ENCODE measurements at places on chromosomes 12 and 14. TPM values are rescaled to one million over a fixed set of nuclear protein-coding genes. Genes with fewer than 3 reads are reported as not detected.

Gene OR6C3
- total RNA-seq: not detected

Gene ASB2
- total RNA-seq: 20.7 TPM

DNA sequence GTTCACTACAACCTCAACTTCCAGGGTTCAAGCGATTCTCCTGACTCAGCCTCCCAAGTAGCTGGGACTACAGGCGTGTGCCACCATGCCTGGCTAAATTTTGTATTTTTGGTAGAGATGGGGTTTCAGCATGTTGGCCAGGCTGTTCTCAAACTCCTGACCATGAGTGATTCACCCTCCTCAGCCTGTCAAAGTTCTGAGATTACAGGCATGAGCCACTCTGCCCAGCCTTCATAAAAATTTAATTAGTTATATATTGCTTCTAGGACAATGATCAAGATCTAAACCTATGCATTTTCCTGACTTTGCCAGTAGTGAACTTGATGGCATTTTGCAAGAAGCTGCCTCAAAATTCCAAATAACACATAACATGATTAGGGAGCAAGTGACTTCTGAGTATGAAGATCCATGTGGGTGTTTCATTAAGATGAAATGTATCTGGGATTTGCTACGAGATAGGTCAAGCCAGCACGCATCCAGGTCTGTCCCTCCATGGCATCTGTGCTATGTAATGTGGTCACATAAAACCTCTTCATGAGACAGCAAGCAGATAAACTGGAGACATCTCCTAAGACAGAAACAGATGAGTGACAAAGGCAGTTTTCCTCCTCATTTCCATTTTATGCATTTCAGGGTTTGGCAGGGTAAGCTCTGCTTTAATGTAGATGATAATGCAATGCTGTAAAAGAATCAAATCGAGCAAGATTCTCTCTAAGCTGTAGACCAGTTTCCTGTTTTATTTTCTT, 319.4 kb upstream of the ATP2B1 start:
- no peaks in the 10 kb centered on the region for H3K36me3 ChIP-seq
- H3K4me3 ChIP-seq: no peak overlapping the region
- H3K27ac ChIP-seq: no peak overlapping the region

DNA sequence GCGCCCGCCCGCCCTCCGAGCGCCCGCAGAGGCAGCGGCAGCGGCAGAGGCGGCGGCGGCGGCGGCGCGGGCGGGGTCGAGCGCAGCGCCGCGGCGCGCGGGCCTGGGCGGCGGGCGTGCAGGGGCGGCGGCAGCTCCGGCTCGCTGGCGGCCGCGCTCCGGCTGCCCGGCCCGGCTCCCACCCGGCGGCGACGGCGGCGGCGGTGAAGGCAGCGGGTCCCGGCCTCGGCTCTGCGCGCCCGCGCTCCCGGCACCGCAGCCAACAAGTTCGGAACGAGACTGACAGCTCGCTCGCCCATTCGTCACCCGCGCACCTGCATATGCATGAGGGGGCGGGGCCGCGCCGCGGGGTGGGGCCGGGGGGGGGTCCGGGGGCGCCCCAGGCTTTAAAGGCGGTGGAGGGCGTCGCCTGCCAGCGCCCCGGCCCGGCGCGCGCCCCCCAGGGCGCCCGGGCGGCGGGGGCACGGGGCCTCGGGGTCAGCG, at the start of gene JAG2:
Gene JAG2, minus strand, starts transcription at position 281 of the 483 bp plus-strand sequence. CDS start 356 bp downstream, outside the sequence.
- peak within 1 kb of the TSS; percentile 65 for H3K4me3 ChIP-seq
- peaks cover 15% of the 10 kb centered on the region for H3K27me3 ChIP-seq
- H3K4me1 ChIP-seq: peaks cover 19% of the 10 kb centered on the region
- no peaks in the 10 kb centered on the region for H3K36me3 ChIP-seq
- peak; percentile 57 for DNase-seq

DNA sequence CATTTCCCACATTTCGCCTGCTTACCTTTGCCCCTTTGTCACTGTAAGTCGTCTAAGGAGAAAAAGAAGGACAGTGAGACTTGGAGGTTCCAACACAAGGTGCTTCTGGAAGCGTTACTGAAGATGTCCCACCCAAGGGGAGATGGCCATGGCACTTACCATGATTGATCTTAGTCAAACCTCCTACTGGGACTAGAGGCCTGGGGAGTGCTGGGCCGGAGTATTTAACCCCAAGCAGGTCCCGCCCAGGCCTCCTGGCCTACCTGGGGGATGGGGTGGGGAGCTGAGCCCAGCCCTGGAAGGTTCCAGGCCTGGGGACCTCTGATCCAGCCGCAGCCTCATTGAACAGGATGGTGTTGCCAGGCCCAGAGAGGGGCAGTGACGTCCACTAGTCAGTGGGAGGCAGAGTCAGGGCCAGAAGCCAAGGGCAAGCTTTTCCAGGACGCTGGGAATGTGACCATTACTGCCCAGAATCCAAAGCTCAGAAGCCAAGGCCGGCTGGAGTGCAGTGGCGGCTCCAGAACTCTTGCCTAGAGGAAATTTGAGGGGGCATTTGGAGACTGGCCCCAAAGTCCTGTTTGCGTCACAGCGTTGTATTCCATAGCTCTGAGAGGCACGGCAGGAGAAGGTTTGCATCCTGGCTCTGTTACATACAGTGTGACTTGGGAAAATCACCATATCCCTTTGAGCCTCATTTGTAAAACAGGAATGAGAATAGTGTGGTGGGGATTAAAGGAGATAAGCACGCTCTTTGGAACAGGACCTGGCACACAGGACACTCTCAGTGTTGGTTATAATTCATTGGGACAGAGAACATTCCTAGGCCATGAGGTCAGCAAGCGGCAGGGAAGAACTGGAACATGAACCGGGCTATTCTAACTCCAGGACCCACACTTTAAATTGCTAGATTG, at the start of gene HPD:
Gene HPD, minus strand, starts transcription at position 198 of the 911 bp plus-strand sequence. Its CDS starts 36 bp downstream, at position 162.
- H3K27ac ChIP-seq: peak within 1 kb of the TSS; percentile 41
- no peaks in the 10 kb centered on the region for H3K27me3 ChIP-seq
- H3K36me3 ChIP-seq: no peaks in the 10 kb centered on the region
- H3K4me3 ChIP-seq: no peak within 1 kb of the TSS

Gene GDF11
- total RNA-seq: 10.4 TPM

Gene TNFAIP2
- total RNA-seq: not detected

GRCh38 chr14:51188566-51189185, 51.4 kb upstream of the TMX1 start:
- H3K4me1 ChIP-seq: no peaks in the 10 kb centered on the region
- H3K4me3 ChIP-seq: no peak overlapping the region
- no peaks in the 10 kb centered on the region for H3K36me3 ChIP-seq
- no peak overlapping the region for H3K27ac ChIP-seq
- DNase-seq: no peak

DNA sequence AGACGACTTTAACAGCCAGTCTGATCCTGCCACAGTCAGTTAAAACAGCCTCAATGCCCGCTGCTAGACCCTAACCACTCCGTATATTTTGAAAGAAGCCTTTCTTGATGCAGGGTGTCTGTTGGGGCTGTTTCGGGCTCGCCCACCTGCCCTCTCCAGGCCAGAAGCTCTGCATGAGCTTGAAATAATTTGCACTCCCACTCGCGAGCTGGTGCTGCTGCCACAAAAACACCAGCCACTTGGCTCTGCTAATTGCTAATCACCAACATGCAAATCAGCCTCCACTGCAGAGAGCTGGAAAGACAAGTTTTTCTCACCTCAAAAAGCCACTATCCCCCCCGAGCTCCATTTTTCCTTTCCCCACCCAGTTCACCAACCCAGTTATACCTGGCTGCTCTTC, 15.5 kb downstream of the BAZ2A start:
- H3K27me3 ChIP-seq: no peaks in the 10 kb centered on the region
- H3K27ac ChIP-seq: no peak overlapping the region
- H3K4me3 ChIP-seq: no peak overlapping the region
- H3K36me3 ChIP-seq: peaks cover 72% of the 10 kb centered on the region
- no peak for DNase-seq

GRCh38 chr14:96065661-96066459, 26.7 kb downstream of the C14orf132 start:
- H3K4me1 ChIP-seq: no peaks in the 10 kb centered on the region
- no peak overlapping the region for H3K4me3 ChIP-seq
- H3K27me3 ChIP-seq: no peaks in the 10 kb centered on the region
- H3K36me3 ChIP-seq: no peaks in the 10 kb centered on the region
- H3K27ac ChIP-seq: no peak overlapping the region

Gene DLK1
- total RNA-seq: not detected

- H3K36me3 ChIP-seq: no peaks in the 10 kb centered on the region
- H3K27me3 ChIP-seq: no peaks in the 10 kb centered on the region
- H3K27ac ChIP-seq: no peak overlapping the region
- H3K4me3 ChIP-seq: no peak overlapping the region
These were observed 183.2 kb downstream of the NTS start for GRCh38 chr12:86057092-86057845.

- peaks cover 47% of the 10 kb centered on the region for H3K4me1 ChIP-seq
- peak overlapping the region; percentile 66 for H3K27ac ChIP-seq
- no peak for DNase-seq
- H3K4me3 ChIP-seq: no peak overlapping the region
- H3K36me3 ChIP-seq: peaks cover 47% of the 10 kb centered on the region
- H3K27me3 ChIP-seq: no peaks in the 10 kb centered on the region
These were observed 11.5 kb upstream of the EID3 start for GRCh38 chr12:104291867-104292524.

DNA sequence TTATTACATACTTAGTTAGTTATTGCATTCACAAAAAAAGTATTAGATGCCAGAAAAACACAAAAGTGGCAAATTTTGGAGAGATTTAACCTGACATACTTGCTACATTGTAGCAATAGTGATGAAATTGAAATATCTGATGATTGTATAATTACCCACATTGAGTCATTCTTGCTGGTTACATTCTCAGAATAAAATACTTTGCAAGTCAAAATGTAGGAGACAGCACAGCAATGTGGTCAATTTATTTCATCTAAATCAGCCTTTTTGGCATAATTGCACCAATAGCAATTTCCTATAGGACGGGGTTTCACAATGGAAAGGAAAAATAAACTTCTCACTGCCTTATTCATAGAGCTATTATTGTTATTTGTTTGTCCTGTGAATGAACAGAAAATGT, 125.0 kb upstream of the ETV6 start:
- no peak overlapping the region for H3K27ac ChIP-seq
- H3K4me3 ChIP-seq: no peak overlapping the region
- H3K36me3 ChIP-seq: no peaks in the 10 kb centered on the region
- no peaks in the 10 kb centered on the region for H3K4me1 ChIP-seq

DNA sequence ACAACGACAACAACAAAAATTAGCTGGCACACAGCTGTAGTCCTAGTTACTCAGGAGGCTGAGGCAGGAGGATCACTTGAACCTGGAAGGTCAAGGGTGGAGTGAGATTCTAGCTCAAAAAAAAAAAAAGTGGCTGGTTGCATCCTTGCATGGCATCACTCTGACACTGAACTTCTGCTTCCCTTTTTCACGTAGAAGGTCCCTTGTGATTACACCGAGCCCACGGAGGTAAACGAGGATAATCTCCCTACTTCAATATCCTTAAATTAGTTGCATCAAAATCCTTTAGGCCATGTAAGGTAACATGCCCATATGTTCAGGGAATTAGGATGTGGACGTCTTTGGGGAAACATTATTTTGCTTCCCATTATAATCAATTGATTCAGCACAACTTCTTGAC, 4.0 kb upstream of the PPP4R4 start:
- no peak overlapping the region for H3K4me3 ChIP-seq
- H3K4me1 ChIP-seq: peaks cover 11% of the 10 kb centered on the region
- no peak for DNase-seq

DNA sequence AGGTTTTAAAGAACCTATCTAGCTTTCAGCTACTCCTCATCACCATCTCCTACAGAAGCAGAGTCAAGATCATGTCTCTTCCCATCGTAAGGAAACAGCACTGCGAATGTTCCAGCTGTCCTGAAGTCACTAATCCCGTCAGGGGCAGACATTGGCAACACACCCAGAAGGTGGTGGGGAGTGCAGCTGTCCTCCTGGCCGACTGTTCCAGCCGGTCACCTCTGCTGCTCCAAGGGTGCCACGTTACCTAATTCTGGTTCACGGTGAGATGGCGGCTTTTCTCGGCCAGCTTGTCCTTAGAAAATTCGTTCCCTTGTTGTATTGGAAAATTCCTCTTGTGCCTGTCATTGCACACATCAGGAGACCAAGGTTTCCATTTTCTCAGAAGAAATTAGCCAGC, 196.2 kb downstream of the ZFP36L1 start:
- no peak for DNase-seq
- peaks cover 2% of the 10 kb centered on the region for H3K36me3 ChIP-seq
- no peak overlapping the region for H3K27ac ChIP-seq

GRCh38 chr14:74551001-74551400, 57.4 kb downstream of the ISCA2 start:
- peaks cover 3% of the 10 kb centered on the region for H3K27me3 ChIP-seq
- H3K4me3 ChIP-seq: no peak overlapping the region
- H3K27ac ChIP-seq: no peak overlapping the region
- no peaks in the 10 kb centered on the region for H3K36me3 ChIP-seq

- H3K27ac ChIP-seq: peak overlapping the region; percentile 3
- DNase-seq: no peak
- peaks cover 91% of the 10 kb centered on the region for H3K4me1 ChIP-seq
- no peaks in the 10 kb centered on the region for H3K27me3 ChIP-seq
- no peak overlapping the region for H3K4me3 ChIP-seq
These were observed 36.8 kb downstream of the CCDC88C start for GRCh38 chr14:91380610-91381371.

DNA sequence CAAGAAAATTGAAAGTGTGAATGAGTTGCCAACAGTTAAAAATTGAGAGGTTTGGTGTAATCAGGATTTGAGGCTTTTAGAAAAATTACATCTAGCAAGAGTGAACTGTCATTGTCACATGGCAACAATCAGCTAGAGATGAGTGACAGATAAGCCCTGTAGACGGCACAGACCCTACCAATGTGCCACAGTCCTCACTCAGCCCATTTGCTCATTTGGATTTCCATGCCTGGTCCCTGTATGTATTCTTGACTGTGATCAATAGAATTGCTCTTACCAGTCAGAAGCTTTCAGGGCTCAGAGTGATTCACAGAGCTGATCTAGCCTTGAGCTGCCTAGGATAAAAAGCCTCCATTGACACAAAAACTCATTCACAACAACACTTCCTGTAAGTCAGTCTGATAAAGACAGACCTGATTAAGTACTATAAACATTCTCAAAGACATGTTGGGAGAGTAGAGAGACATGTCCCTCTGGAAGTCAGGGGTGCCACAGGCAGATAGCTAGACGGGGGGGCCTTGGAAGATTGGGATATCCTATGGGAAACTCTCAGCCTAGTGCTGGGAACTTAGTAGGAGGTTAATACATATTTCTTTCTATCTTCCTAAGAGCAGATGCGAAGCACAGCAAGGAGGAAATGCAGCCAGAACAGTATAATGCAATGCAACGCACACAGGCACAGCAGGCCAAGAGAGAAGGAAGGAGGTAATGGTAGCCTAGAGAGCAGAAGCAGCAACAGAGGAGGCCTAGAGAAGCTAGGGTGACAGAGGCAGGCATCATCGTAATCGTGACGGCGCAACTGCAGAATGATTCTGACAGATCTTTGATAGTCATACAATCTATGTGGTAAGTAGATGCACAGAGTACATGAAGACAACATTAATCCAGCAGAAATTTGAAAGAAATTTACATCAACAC, 2.0 kb upstream of the PELI2 start:
- H3K27ac ChIP-seq: no peak overlapping the region
- H3K27me3 ChIP-seq: peaks cover 36% of the 10 kb centered on the region
- no peak for DNase-seq
- H3K36me3 ChIP-seq: no peaks in the 10 kb centered on the region

Gene AVPR1A
- total RNA-seq: not detected

Measured in activated CD4-positive, alpha-beta T cell treated with anti-CD3 and anti-CD28 coated beads, Interleukin-2, amount 10 ng/mL, durations not matched to agents 7 days and 5 days (primary cell).